Posterior vena cava (tissue), 2 donors: ENCODE measurements at places on chromosomes 1 and 21.

DNA sequence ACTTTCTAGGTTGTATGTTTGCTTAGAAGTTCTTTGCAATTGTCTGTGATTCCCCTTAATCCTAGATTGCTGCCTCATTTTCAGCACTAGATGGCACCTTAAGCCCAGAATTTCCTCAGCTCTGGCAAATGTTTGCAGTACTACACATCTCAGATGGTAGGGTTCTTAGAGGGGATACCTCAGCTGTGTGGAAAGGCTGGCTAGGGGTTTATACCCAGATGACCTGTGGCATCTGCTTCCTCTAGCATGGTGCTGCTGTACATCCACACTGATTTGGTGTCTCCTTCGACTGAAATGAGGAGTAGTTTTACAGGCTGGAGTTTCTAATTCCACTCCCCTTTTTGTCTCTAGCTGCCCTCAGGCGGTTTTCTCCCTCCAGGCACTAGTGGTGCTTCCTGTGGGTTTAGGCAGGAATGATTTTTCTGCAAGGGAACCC lies 23.5 kb downstream of the ASB17 start:
- DNase-seq = no peak

- no peak for DNase-seq
Measured at GRCh38 chr1:8947127-8947691, 1.5 kb downstream of the CA6 start.

DNA sequence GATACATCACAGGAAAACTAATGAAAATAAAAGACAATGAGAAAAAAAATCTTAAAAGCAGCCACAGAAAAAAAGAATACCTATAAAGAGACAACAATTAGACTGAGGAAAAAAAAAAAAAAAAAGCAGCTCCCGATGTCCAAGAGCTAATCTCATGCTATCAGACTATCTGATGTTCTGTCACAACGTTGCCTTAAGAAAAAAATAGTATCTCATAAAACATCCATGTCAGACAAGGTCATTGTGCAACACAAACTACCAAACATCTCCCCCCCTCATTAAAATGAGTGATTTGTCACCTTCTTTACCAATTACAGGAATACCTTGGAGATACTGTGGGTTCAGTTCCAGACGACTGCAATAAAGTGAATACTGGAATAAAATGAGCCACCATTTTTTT lies 68.9 kb downstream of the ZNF644 start:
- DNase-seq = no peak

DNA sequence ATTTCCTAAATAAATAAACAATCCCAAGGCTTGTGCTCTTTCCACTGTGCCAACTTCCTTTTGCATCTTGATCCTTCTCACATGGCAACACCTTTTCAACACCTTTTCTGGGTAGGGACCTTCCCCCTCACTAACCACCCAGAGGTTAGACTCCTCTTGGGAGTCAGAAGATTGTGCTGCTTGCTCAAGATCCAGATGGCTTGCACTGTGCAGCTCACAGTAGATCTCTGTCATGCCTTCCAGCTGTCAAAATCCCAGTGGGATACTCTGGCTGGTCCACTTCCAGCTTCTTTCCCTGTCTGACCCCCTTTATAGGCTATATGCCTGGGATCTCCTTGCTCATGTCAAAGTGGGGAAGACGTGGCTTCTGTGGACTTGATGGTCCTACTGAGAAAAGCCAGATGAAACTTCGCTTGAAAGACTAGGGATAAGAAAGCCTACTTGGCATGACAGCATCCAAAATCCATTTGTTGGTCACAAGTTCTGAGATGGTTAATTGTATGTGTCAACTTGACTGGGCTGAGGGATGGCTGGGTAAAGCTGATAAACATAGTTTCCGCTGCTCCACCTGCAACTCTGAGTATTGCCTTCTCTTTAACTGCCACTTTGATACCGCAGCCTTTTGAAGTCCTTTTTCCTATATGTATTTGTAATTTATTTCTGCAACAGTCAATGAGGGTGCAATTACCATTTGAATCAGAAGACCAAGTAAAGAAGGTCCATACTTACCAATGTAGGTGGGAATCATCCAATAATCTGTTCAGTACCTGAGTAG lies 74.5 kb downstream of the S1PR1 start:
- no peak for DNase-seq

GRCh38 chr1:48040154-48040553 lies 43.0 kb upstream of the TRABD2B start:
- no peak for DNase-seq

GRCh38 chr1:119958223-119958622 lies 61.9 kb upstream of the ADAM30 start:
- no peak for DNase-seq

- DNase-seq = no peak
Measured at GRCh38 chr1:246178717-246179311, 328.3 kb downstream of the SMYD3 start.

DNA sequence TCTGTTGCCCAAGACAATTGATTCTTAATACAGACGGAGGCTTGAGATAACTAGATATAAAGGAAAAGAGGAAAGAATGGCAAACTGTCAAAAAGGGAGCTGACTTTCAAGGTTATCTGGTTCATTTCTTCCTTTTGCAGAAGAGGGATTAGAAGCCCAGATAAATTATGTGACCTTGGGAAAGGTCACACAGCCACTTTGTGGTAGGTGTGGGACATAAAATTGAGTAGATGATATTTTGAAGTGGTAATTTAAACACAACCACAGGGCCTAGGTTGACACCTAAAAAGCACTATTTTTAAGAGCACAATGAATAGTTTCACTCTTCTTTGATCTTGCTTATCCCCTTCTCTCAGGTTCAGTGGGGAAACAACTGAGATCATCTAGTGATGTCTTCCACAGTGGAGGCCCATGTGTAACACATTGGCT lies 16.9 kb upstream of the KIAA0040 start:
- no peak for DNase-seq

- DNase-seq = no peak
Measured at GRCh38 chr1:55418208-55419000, 203.2 kb upstream of the USP24 start.

GRCh38 chr1:183544598-183545297 lies 45.5 kb downstream of the NCF2 start:
- no peak for DNase-seq

DNA sequence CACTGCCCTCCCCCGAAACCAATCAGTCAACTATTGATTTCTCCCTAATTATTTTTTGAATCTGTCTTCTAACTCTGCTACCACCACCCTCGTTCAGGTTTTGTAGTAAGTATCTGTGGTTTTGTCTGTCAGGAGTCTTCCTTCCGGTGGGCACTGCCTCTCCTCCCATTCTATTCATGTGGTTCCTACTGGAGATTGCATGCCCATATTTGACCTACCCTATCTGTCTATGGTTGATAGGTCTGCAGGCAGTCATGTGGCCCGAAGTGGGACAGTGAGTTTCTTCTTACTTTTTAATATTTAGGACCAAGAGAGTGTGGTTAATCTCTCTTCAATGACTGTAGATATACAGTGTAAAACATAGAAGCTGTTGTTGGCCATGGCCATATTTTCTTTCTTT lies 17.8 kb upstream of the MAST2 start:
- no peak for DNase-seq

DNA sequence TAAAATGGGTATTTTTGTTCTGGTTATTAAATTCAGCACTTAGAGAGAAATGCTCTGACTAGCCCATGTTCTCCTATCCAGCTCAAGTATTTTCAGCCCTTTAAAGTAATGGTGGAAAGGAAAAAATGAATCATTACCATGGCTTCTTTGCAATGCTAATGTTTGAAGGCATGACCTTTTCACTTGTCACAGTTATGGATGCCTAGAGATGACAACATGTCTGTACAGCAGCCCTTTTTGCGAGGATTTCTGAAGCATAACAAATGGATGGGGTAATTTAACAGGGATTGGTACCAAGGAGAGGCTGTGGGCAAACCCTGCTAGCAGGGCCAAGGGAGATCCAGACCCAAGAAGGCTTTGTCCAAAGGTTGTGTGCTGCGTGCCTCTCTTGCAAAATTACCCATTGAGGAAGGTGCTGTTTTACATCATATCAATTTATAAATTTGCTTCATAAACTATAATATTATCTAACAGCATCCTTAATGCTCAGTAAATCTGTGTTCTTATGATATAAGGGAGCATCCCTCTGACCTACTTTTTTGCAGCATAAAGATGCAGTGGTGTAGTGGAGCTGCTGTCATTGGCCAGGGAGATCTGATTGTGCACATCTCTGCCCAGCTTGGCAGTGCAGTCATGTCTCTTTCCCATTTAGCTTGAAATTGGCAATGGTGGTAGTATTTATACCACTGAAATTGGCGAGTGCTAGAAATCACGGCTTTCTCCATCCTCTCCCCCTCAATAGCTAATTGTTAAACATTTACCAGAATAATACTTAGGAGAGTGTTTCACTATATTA lies 327.1 kb downstream of the PCP4 start:
- DNase-seq = no peak
